ENCODE measurements at places on chromosomes 7 and 10.

- no peak for DNase-seq
These were observed 79.9 kb upstream of the TMEM196 start for GRCh38 chr7:19853261-19853832.

DNA sequence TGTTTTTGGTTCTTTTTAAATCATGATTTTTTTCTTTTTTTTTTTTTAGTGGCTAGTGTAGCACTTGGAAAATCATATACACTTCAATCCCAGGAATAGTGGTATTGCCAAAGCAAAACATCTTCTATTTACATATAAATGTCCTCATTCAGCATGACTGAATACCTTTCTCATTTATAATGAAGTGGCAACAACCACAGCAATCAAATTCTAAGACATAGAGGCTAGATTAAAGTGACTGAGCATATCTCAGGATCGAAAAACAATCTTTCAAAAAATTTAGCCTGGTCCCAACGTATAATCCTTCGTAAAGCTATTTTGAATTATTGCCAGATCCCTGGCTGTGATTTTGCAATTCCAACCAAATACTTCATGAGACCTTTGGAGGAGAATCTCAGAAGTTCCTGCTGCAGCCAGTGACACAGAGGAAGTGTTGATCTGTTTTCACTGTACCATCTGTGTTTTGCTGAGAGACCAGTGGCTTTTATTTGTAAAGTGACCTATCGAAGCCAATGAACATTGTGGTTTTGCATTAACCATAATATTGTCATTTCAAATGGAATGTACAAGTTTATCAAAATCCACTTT lies 29.8 kb upstream of the SP8 start:
- DNase-seq, result no peak

- no peak for DNase-seq
These were observed 86.4 kb downstream of the PRPF18 start for GRCh38 chr10:13673156-13673555.

DNA sequence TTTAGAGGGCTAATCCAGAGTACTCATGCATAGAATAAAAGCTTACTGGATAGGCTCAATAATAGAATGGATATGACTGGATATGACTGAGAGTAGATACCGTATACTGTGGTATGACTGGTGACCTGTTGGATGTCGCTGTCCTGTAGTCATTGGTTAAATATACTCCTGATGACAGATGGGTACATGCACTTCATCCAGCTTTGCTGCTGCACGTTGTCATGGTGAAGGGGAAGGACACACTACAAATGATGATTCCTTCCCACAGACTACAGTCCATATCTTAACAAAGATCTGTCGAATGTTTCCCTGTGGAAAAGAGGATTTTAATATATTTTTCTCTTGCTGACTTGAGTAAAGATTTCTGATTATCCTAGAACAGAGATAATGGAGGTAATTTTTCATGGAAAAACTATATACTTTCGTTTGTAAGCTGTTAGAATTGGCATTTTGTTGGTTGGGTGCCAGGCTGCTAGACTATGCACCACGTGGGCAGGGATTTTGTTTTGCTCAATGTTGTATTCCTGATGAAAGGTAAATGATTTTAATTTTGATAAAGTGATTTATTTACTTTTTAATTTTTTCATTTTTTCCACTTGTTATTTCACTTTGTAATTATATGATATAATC lies 97.3 kb downstream of the PPP1R9A start:
- no peak for DNase-seq

Data from testis (tissue), 5 donors.